ENCODE measurements at places on chromosomes 3 and 15.

GRCh38 chr15:52093539-52094510 lies 18.8 kb downstream of the BCL2L10 start:
- no peak for DNase-seq

DNA sequence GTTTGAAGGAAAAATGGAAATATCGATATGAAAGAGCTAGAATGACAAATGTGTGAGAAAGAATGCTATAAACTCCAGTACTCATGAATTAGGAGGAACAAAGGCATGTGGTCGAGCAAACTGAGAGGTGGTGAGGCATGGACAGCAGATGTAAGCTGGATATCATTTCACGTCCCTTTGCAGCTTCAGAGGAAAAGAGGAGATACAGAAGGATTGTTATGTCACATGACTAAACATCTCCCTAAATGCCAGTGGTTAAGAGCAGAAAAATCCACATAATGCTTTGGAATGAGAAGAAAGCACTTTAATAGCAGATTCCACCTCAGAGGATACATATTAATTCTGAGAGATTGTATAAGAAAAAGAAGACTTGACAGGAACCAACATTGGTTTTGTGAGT lies 248.7 kb downstream of the ZIC4 start:
- no peak for DNase-seq

DNA sequence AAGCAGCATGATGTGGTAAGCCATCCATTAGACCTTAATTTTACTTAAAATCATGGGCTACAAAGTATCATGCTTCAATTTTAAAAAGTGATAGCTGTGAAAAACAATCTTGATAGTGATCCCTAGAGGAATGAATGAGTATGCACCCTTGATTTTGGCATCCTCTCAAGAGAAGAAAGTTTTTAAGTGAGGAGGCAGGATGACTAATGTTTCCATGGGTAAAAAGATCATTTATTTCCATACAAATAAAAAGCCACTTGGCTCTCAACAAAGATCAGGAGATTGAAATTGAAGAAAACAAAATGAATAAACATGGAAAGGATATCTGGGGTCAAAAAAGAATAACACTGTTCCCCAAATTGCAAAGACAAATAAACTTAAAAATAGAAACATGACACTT lies 305.4 kb downstream of the MEX3B start:
- no peak for DNase-seq

GRCh38 chr3:111193472-111193871 lies 121.9 kb downstream of the NECTIN3 start:
- no peak for DNase-seq

DNA sequence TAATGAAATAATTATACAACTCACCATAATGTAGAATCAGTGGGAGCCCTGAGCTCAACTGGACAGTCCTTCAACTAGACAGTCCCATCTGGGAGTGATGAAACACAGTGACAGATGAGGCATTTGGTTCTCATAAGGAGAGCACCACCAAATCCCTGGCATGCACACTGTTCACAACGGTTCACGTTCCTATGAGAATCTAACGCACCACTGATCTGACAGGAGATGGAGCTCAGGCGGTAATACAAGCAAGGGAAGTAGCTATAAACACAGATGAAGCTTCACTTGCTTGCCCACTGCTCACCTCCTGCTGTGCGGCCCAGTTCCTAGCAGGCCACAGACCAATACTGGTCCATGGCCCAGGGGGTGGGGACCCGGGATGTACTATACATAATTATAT lies 17.0 kb downstream of the PRKAR2A start:
- no peak for DNase-seq

- no peak for DNase-seq
Measured at GRCh38 chr3:87546216-87546615, 269.8 kb upstream of the POU1F1 start.

- no peak for DNase-seq
Measured at GRCh38 chr3:99348451-99348850, 289.9 kb upstream of the COL8A1 start.

GRCh38 chr15:77251662-77252061 lies 168.2 kb downstream of the PEAK1 start:
- no peak for DNase-seq

GRCh38 chr3:71128961-71129360 lies 454.6 kb downstream of the FOXP1 start:
- DNase-seq = no peak

DNA sequence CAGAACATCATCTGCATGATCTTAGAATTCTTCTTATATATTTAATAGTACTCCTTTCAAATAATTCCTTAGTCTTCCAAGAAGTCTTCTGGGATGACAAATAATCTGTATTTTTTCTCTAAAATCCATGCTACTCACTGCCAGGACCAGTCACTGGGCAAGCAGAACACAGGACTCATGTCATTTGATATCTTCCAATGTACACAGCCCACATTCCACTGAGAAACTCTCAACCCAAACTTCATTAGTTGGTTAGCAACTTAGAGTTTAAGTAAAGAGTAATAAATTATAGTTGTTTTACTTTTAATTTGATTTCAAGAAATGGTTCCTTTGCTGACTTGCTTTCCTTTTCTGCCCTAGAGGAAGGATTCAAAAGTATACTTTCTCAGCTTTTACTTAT lies 317.0 kb downstream of the VGLL3 start:
- DNase-seq = no peak

DNA sequence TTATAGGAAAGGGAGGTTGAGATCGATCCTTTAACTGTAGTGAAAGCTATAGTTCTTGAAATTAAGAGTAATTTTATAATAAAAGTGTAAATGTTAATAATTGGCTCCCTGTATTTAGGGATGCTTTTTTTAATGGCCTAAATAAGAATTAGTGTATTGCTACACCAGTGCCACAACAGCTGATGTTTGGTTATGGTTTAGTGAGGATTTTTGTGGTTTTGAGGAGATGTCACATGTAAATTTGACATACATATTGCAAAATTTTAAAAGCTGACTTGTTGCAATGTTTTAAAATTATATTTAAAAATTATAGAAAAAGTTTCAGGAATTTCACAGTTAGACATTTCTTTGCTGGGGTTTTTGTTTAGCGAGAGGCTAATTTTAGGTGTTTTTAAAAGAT lies 3.9 kb downstream of the TSC22D2 start:
- DNase-seq = no peak

GRCh38 chr3:161153480-161153879 lies 48.3 kb upstream of the B3GALNT1 start:
- no peak for DNase-seq

DNA sequence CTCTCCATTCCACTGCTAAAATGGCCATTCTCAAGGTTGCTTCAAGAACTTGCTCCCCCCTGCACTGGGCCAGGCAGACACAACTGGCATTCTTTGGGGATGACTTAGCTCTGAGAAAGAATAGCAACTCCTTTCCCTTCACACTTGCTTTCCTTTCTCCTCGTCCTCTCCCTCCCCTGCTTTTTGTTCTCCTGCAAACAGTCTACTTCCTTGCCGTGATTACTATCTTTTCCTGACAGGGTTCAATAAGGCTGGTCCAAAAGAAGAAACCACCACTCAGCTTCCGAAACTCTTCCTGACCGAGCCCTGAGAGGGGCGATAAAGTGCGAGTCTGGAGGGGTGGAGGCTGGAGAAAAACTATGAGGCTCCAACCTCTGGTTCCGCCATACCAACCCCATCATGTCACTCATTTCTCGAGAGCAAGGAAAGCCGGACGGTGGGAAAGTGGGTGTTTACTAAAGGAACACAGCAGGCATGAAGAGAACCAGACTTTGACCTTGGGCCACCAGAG lies 5.0 kb downstream of the AMOTL2 start:
- no peak for DNase-seq

DNA sequence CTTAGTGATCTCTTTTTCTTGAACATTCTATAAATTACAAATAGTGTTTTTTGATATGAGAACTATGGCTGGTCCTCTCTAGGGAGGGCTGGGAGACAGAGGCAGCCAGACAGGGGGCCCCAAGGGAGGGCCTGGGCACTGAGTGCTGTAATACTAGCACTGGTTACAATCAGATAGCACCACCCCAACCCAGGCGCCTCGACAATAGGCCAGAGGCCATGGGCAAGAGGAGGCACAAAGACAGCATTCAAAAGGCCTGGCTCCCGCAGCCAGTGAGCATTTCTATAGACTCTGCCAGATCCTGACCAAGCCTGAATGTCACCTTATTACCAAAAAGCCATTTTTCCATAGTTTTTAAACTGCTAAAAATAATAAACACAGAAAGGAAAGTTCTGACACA lies 158.5 kb downstream of the THRB start:
- no peak for DNase-seq

DNA sequence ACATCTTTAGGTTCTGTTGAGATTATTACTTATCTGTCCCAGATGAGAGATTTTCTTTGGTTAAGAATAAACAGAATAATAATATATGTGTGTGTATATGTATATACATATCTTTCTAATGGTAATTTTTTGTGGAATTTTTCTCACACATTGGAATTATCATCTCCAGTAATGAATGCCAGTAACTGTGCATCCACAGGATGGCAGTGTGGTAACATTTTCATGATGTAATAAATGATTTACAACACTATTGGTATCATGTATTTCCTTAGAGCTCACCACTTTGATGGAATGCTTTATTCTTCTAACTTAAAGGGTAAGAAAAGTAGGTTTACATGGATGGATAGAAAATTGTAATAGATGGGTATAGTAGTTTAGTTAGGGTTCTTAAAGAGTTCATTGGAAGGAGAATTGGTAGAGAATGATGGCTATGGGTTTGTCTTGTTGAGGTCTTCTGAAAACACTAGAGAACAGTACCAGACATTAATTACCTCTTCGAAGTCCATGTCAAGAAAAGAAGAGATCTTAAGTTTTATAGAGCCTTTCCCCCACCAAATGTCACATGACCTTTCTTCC lies 78.1 kb downstream of the STT3B start:
- no peak for DNase-seq

DNA sequence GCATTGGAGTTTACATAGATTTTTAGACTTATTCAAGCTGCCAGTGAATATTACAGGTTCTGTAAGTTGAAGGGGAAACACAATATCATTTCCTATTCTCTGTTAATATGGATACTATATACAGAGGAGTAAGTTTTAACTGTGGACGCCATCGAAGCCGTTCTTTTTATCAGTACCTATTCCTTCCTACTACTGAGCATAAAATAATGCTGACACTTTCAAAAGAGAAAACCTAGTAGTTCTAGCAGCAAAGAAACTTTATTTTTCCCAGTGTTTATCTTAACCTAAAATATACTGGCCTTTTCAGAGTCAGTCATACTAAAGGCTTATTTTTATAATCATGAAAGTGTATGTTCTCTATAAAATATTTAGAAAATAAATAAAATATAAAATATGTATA lies 14.2 kb downstream of the LRRC31 start:
- no peak for DNase-seq

GRCh38 chr3:190552969-190553759 lies 39.3 kb downstream of the IL1RAP start:
- DNase-seq = no peak

- DNase-seq = no peak
Measured at GRCh38 chr3:142263112-142263511, 37.7 kb upstream of the GK5 start.

GRCh38 chr15:67735896-67736295 lies 89.4 kb upstream of the SKOR1 start:
- no peak for DNase-seq

GRCh38 chr15:73386886-73387506 lies 18.2 kb upstream of the HCN4 start:
- no peak for DNase-seq

Measured in stimulated activated CD4-positive, alpha-beta T cell treated with anti-CD3 and anti-CD28 coated beads, Interleukin-1b, Interleukin-23, amount 100 ng/mL, for 1 hour (primary cell).